Epithelial cell of proximal tubule (primary cell): ENCODE measurements at places on chromosomes 1 and 21. TPM values are rescaled to one million over a fixed set of nuclear protein-coding genes. Genes with fewer than 3 reads are reported as not detected.

The ERICH3 gene
- 0.14 TPM in 1 of 2 replicates, not detected in the other for total RNA-seq

The ADAMTS4 gene
- under 0.01 TPM in 1 of 2 replicates, not detected in the other for total RNA-seq

The NCDN gene
- 12.5 and 15.2 TPM in 2 replicates for total RNA-seq

The EDARADD gene
- 1.1 and 3.3 TPM in 2 replicates for total RNA-seq

The EPHA2 gene
- 112 and 131 TPM in 2 replicates for total RNA-seq

The LGR6 gene
- under 0.01 TPM in 1 of 2 replicates, not detected in the other for total RNA-seq

The RCC1 gene
- total RNA-seq: 46.3 and 105 TPM in 2 replicates
